T-cell (primary cell): ENCODE measurements at places on chromosomes 16 and 17. TPM values are rescaled to one million over a fixed set of nuclear protein-coding genes. Genes with fewer than 3 reads are reported as not detected.
A peak's percentile ranks its signal among the peaks of the same experiment; 100 is the strongest.

Gene KCNG4
- total RNA-seq: not detected

Gene KCNAB3
- total RNA-seq: 18.1 TPM

Gene SEPTIN1
- total RNA-seq: 253 TPM

Gene ABCC11
- not detected for total RNA-seq

Gene TNP2
- not detected for total RNA-seq

Gene ENGASE
- 153 TPM for total RNA-seq

Gene DPEP1
- not detected for total RNA-seq

Gene DHRS7C
- total RNA-seq: not detected

Gene UNC13D
- 180 TPM for total RNA-seq

Gene TPSD1
- not detected for total RNA-seq

Gene SRCIN1
- 0.35 TPM for total RNA-seq

Gene CDC27
- total RNA-seq: 57.5 TPM

GRCh38 chr17:50365649-50366393 is 7.2 kb downstream of the MRPL27 start:
- no peak for DNase-seq

GRCh38 chr17:7894866-7895265 is 6.3 kb downstream of the CHD3 start:
- DNase-seq: no peak

DNA sequence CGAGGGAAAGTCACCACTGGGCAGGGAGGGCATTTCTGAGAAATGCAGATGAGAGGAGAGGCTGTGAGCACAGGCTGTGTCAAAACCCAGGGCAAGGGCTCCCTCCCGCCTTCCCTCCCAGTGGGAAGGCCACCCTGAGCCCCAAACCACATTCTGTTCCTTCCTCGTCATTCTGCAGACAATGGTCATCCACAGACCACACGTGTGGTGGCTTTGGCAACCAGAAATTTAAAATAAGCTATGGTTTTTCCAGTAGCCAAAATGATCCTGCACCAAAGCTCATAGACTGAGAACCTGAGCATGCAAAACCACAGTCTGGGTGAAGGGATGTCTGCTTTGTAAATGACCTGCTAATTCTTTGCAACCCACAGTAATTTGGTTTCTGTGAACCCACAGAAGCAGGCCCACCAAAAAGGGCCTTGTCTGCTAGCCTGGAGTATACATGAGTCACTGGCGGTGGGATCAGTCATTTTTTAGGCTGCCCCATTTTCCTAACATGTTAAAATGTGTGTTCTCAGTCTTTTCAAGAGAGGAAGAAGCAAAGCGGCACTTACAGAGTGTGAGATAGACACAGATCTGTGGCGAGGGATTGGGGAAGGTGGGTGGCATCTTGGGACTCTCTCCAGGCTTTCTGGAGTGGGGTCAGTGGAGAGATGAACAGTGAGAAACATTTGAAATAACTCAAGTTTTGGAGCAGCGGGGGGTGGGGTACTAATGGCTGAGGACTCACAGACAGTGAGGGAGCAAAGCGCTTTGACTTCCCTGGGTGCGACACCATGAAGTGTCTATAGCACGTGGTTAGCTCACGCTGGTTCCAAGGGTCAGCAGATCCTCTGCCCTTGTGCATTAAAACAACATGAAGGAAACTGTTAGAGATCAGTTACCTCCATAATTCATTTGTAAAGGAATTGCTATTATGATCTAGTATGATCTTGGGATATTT is 20.5 kb downstream of the GRB7 start:
- peak; percentile 19 for DNase-seq

- DNase-seq: no peak
Observed at GRCh38 chr17:14296166-14296910, 4.5 kb upstream of the HS3ST3B1 start.

- no peak for DNase-seq
Observed at GRCh38 chr17:57713140-57713539, 32.0 kb downstream of the CCDC182 start.

- DNase-seq: no peak
Observed at GRCh38 chr17:30253312-30253711, 17.8 kb upstream of the SLC6A4 start.

- DNase-seq: no peak
Observed at GRCh38 chr17:44213403-44214229, 5.9 kb downstream of the UBTF start.

DNA sequence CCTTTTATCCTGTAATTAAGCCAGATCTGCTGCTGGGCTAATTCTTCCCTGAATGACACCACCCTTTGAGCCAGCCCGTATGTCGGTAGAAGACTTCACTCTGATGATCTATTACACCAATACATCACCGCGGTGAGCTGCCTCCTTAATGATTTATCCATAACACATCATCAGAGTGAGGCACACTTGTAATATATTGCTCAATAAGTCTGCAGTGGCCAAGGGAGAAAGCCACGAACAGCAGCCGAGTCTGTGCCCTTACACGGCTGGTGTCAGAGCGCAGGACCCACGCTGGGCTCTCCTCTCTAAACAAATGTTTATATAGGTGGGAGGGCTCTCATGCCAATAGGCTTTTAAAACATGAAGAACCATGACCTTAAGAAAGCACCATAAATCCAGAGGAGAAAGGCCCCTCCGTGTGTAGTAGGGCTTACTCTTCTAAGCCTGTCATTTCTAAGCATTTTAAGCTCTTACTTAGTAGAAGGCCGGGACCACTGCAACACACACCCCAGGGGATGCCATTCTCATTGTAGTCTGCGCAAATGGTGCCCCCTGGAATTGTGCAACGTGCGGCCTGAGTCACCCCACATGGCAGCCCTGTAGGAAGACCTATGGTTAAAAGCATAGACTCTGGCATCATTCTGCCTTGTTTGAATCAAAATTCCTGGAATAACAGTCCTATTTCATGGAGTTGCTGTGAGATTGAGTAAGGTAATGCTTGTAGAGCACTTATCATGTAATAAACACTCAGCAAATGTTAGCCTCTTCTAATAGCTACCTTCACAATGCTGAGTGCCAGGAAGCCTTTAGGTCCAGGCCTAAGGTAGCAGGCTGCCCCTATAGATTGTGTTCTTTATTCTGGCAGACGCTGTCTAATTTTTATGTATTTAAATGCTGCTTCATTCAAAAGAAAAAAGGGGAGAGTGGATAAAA is 26.1 kb downstream of the MRPS23 start:
- no peak for DNase-seq

- no peak for DNase-seq
Observed at GRCh38 chr17:78546476-78546875, 30.7 kb downstream of the DNAH17 start.

- no peak for DNase-seq
Observed at GRCh38 chr16:1751946-1752345, 19.4 kb downstream of the NME3 start.

- no peak for DNase-seq
Observed at GRCh38 chr17:31580706-31581490, 189.4 kb downstream of the RAB11FIP4 start.

DNA sequence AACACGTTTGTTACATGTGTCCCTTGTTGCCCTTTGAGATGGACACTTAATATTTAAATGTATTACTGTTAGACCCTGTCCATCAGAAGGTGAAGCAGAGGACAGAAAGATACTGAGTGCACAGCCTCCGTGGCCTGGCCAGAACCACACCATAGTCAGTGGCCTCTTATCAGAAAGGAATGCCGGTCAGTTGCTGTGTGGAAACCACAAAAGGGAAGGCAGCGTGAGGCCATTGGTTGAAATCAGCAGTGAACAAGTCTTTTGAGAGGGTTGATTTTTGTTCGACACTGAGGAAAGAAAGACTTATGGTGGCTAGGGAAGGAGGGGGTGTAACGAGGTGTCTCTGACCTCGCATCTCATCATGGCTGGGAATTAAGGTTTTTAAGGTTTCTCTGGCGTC is 85.4 kb upstream of the CLEC18A start:
- DNase-seq: no peak

DNA sequence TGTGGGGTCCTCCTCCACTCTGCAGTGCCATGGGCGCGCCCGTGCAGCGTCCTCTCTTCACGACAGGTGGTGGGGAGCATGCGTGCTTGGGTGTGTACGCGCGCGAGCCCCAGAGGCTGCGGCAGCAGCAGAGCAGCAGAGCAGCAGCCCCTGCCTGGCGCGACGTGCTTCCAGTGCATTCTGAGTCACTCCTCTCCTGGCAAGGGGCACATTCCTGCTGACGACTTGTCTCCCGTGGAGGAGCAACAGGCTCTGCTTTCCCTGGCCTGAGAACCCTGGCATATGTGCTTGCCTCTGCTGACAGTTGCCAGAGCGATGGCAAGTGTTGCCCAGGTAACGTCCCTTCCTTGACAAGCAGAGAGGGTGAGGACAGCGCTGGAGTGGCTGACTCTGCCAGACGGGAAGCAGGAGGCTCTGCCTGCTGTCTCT is 133.8 kb upstream of the PLCG2 start:
- no peak for DNase-seq

DNA sequence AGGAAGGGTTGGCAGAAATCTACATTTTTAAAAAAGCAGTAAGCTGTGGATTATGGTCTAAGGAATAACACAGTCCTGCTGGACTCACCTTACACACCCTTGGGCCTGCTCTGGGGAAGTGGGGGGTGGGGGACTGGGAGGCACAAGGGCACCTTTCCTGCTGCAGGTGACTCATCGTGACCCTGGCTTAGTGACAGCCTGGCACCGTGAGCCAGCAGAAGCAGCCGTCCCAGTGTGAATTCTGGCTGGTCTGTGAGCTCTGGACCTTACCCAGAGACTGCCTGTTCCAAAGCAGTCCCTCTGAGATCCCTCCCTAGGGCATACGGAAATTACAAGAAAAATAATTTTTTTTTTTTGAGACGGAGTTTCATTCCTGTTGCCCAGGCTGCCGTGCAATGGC is 4.2 kb upstream of the CRK start:
- DNase-seq: no peak

DNA sequence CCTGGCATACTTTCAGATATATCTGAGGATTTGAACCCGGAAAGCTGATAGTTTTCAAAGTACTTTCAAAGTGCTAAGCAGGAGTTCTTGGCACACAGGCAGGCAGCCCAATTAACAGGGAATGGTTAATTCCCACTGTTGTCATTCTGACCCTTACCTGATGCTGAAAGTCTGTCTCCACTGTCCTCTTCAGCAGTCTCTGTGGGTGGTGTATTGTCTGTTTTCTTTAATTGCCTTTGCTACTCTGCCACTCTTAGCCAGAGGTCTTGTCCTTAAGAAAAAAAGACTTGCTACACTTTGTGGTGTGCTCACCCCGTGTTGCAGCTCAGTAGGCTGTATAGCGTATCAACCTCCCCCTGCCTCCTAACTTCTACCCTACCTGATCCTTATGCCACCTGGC is 63.2 kb upstream of the SLC12A3 start:
- no peak for DNase-seq

- DNase-seq: no peak
Observed at GRCh38 chr17:74898376-74898946, 5.0 kb upstream of the FADS6 start.
